ENCODE measurements at places on chromosomes 4 and X.

GRCh38 chrX:110280954-110281353 is 36.9 kb downstream of the AMMECR1 start:
- no peak for DNase-seq

DNA sequence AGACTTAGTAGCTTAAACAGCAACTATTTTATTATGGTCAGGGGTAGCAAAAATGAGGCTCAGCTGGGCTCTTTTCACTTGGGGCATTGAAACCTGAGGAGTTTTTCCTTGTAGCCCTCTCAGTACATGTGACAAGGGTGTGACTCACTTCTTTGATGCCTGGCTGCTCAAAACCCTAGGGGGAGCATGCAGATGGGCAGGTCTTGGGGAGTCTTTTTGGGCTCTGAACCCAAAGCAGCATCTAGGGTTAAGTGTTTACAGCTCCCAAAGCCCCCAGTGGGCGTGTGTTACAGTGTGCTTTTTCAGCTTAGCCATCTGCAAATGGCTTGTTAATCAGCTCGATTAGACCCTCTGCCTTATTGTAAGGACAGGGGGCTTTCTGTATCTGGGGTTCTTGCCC is 1752.7 kb downstream of the PCDH7 start:
- no peak for DNase-seq

- DNase-seq: peak; percentile 51
These were observed 181.8 kb downstream of the USP46 start for GRCh38 chr4:52477191-52477780.

DNA sequence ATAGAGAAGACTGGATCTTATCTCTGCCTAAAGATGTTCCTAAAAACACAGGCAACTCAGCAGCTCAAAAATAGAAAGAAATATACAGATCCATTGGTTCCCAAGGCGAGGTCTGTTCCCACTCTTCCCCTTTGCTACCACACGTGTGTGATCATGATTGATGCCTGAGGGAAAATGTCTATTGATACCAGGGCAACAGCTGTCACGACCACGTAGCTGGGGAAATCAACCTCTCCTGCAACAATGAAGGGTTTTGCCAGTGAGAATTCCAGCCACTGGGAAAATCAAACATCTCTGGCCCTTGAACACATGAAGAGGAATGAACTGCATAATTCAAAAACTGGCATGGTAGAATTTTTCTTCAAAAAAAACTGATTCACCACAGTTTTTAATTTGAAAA is 131.0 kb upstream of the MAP3K15 start:
- no peak for DNase-seq

GRCh38 chrX:12237131-12237530 is 98.9 kb downstream of the FRMPD4 start:
- no peak for DNase-seq

DNA sequence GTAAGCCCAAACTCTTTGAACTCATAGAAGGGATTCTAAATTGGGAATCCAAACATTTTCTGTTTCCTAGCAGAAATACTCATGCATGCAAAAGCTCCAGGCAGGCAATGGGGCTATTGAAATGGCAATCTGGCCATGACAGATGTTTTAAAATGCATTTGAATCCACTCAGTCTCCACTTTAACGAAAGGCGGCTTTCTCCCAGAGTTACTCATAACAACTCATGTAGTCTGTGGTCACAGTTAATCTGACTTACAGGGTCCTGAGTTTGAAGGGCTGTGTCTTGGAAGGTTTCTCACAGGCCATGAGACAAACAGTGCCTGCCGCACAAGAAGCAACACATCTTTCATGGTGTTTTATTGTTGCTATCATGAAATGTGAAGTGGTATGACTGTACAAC is 185.7 kb downstream of the AMELX start:
- DNase-seq: no peak

GRCh38 chrX:1581132-1581531 is 10.3 kb upstream of the AKAP17A start:
- no peak for DNase-seq

- DNase-seq: no peak
These were observed 52.3 kb downstream of the KLF3 start for GRCh38 chr4:38716256-38716655.

DNA sequence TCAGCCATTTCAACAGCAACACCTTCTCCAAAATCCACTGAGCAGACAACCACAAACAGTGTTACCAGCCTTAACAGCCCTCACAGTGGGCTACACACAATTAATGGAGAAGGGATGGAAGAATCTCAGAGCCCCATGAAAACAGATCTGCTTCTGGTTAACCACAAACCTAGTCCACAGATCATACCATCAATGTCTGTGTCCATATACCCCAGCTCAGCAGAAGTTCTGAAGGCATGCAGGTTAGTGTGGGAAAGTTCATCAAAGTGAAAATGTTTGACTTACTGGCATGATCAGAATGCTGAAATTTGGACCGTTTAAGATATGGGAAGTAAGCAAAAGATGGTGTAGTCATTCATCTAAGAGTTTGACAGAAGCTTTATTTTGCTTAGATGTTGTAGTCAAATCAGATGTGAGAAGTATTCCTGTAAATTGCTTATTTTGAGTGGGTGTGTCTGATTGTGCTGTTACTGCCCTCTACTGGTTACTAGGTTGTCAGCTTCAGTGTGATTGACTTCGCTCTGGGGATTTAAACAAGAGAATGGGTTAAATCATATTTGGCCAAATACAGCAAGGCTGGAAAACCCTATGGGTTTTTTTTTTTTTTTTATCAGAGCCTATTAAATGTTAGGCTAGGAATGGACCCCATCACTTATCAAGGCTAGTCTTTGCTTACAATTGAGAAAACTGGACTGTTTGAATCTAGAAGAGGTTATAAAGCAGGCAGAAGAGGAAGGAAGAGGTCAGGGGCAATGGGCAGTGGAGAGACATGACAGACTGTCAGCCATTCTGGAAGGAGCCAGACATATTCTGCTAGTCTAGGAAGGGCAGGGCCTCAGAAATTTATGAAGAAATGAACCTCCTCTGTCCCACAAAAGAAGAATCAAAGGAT is 130.3 kb downstream of the DIPK2B start:
- peak; percentile 62 for DNase-seq

DNA sequence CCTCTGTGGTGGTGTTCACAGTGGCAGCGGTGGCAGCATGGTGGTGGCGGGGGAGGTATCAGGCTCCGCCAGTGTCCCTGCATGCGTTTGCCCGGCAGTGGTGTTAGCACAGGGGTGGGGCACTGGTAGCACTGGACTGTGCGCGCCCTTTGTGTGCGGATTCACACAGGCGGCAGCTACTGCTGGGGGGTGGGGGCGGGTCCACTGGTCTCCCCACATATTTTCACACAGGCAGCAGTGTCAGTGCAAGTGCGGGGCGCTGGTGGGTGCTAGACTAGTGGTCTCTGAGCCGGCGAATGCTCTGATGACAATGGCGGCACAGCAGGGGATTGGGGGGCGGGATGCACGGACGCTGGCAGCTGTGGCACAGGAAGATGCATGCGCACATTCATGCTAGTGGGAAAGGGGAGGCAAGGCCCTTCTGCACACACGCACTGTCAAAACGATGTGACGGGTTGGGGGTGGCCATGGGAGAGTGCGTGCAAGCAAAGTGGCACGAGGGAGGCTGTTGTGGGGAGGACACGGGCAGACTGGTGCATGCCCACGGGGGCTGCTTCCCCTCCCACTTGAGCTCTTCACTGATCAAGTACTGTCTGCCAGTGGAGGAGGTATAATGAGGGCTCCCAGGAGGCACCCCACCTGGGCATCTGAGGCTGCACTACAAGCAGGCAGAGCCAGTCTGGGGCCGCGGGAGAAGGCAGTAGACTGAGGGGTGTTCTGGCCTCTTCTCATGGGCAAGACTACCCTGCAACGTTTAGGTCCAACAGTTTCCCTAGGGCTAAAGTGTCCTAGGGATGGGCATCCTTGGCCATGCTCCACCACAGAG is 53.0 kb downstream of the POF1B start:
- no peak for DNase-seq

- no peak for DNase-seq
These were observed 14.6 kb downstream of the PLP1 start for GRCh38 chrX:103791228-103791627.

DNA sequence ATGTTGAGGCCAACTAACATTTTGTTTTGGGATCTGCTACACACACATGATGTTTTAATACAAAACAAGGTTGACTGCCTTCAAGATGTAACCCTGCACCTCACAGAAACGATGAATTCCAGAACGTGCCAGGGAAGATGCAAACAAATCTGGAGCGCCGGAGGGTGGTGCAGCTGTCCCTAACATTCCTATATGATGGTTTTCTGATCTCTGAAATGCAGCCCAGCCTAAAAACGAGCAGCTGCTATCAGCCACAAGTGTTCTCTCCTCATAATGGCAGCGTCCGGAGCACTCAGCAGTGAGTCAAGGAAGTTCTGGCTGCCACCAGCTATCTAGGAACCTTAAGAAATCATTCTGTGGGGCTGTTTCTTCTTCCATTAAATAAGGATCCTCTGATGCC is 333.4 kb downstream of the NR3C2 start:
- no peak for DNase-seq

DNA sequence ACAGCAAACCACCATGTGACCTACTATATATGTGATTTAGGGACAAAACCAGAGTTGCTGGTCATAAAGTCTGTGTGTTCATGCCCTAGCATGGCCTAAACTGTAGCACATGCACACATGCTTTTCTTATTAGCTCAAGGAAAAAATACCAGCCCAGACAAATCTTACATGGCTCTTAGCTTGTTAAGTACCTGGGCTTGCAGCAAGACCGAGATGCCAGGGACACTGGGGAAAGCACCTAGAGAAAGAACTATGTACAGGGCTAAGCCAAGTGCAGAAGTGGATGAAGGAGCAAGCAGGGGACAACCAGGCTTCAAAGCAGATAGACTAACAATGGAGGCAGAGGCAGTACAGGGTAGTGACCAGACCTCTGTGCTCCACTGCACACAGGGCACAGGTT is 3.4 kb upstream of the GABRE start:
- no peak for DNase-seq

DNA sequence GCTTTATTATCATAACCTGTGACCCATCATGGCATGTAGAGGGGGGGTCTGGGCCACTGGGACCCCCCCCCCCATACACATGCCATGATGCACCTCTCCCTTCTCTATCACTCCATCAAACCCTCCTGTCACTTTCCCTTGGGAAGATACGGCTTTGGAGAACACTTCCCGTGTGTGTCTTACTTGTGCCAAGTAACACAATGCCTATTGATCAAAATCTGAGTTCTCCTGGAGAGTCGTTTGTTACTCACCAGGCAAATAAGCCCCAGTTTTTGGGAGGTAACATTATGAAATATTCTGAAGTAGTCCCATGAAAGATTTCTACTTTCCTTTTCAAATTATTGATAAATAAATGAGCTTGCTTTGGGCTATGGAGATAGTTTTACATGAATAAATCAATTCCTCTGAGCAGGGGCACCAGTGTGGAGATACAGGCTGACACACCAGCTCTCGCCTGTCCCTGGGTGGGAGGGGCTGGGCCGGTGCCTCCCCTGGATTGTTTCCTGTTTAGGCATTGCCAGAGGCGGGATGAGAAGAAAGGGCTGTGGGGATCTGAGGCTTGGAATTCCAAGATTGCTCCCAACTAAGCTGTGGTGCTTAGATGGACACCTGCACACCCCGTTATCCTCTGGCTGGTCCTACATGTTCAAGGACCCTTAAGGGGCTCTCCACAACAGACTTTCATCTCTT is 63.2 kb upstream of the WWC2 start:
- DNase-seq: no peak

DNA sequence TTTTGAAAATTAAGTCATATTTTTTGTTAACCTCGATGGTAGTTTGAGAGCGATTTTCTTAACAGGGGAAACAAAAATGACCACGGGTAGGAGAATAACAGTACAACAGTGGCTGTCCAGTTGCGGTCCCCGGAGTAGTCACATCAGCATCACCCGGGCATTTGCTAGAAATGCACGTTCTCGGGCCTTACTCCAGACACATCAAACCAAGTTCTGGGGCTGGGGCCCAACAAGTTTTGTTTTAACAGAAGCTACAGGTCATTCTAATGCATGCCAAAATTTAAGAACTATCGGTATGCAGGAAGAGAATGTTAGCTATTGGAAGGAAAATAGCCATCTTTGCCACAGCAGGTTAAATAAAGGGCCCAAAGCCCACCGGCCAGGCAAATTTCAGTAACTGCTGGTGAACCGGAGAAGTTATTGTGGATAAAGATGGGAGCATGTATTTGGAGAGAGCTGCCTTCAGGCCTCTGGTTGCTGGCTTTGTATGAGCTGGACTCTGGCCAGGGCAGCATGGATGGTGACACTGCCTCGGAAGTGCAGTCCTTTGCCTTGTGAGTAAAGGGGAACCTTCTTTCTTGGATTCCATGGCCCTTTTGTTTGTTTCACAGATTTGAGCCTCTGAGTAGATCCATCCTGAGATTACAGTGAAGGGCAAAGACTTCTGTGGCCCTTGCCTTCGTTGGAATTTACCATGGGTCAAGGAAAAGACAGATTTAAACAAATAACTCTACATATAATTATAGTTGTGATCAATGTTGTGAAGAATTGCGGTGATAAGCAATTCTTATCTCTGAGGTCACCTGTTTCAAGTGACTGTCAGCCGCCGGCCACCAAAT is 62.1 kb downstream of the TBC1D14 start:
- no peak for DNase-seq

GRCh38 chr4:150379454-150379853 is 202.5 kb upstream of the MAB21L2 start:
- no peak for DNase-seq

DNA sequence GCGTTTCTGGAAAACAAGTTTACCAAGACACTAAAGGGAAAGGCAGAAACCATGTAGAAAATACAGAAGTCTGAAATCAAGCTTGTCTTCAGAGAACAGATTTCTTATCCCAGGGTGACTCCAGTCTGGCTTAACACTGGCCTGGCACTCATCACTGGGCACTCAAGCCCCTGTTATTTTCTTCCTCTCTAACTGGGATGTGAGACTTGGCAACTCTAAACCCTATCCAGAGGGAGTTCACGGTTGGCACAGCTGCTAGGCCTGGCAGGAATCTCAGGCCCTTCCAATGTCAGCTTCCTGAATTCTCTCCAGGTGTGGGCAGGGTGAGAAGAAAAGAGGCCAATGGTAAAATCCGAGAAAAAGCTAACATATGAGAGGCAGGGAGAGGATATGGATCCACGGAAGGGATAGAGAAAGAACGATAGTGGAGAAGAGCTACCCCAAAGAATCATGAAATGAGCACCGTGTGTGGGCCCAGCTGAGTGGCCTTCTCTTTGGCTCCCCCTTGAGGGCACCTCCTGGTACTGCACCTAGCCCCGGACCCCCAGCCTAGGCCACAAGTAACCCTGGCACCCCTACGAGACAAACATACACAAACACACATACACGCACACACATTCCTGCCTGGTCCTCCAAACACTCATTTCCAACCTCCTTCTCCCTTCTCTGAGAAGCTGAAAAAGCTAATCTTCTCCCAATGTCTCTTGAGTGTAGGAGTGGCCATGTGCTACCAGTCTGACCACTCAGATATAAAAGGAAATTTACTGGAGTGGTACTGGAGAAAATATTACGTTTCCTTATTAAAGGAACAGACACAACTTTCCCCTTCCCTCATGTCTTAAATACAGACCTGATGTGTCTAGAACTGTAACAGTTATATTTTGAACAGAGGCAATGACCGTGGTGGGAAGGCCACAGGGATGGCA is 16.6 kb upstream of the PTCHD1 start:
- no peak for DNase-seq
